NCI-H2081 (cell line): ENCODE measurements at places on chromosomes 3 and 15.

- DNase-seq, result no peak
Observed at GRCh38 chr3:45098310-45098709, 47.9 kb downstream of the CDCP1 start.

DNA sequence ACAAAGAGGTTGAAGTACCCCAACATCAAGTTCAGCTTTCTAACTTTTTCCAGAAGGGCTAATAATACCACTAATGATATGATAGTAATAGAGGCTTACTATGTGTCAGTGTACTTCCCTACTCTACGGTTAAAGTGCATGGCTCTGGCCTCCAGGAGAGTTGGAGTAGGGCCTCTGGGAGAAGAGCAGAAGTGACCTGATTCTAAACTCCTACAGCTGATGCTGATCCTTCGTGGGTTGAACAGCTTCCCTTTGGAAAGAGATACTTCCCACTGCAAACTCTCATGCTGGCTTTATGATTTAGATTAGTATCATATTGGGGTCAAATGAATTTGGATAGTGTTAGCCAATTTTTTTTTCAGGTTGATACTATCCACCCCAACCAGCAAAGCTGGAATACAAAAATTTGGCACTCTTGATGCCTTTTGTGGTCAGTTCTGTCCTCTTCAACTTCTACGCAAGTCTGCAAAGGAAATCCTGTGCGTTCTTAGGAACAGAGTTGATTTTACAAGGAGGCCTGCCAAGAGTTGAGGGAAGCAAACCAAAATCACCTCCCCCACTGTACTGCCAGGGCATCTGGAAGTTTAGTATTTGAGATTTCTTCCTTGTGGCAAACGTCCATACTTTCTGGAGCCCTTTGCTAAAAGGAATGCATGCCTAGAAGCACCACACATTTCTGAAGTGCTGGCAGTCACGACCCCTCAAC lies 17.8 kb downstream of the TMEM212 start:
- no peak for DNase-seq

GRCh38 chr3:194781617-194782016 lies 95.9 kb downstream of the FAM43A start:
- no peak for DNase-seq

DNA sequence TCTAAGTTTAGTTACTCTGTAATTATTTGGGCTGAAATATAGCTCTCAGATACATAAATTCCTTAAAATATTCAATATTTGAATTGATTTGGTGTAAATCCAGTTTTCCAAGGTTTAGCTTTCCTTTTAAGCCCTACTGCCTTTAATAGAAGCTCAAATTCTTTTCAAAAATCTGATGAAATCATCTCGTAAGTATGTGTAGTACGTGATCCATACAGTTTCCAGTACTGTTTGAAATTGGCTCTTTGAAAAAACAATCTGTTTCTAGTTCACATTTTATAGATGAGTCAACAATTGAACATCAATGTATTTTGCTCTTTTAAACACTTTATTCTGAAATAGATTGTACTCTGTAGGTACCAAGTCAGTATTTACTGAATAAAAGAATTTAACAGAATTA lies 84.2 kb downstream of the LRRC49 start:
- no peak for DNase-seq

GRCh38 chr3:130851277-130851676 lies 42.6 kb upstream of the ATP2C1 start:
- DNase-seq, result no peak

DNA sequence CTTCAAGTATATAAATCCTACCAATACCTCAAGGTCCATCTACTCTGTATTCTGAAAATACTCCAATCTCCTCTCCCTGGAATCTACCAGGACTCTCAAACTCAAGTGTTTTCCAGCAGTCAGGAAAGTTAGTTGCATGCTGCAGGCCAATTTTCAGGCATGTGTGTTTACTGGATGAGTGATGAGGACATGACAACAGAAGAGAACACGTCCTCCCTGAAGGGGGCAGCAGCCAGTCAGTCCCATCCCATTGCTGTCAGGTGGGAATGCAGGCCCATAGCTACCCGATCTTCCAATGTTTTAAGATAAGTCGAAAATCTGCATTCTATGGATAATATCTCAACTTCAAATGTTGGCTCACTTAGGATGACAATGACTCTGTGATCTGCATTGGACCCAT lies 496.2 kb downstream of the FHIT start:
- DNase-seq, result no peak

DNA sequence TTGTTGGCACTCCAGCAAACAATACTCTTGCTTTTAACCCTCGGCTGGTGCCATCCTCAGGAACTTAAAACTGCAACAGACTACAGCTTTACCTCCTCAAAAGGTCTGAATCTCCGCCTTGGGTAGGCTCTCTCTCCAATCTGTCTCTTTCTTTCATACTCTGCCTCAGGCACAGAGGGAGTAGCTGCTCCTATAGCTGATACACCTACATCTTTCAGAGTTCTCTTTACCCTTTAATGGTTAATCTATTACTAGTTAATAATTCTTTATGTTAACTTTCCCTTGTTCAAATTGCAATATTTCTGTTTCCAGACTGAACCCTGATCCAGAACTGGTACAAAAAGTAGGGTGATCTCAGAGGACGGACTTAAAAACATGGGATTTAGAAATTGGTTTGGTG lies 66.2 kb downstream of the MAP4 start:
- no peak for DNase-seq

- no peak for DNase-seq
Observed at GRCh38 chr3:4413467-4413866, 53.6 kb downstream of the SUMF1 start.

DNA sequence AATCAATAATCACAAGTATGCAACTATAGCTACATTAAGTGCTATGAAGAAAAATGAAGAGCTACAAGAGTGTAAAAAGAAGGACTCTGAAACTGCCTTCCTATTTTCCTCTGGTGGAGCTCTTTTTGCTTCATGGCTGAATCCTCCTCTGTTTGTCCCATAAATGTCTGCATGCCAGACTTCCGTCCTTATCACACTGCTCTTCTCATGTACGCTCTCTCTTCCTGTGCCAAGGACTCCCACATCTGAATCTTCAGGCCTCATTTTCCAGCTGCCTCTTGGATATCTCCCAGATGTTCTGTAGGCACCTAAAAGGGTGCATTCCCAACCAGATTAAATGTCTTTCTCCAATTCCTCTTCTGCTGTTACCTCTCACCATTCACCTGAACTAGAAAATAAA lies 123.7 kb downstream of the MECOM start:
- no peak for DNase-seq

DNA sequence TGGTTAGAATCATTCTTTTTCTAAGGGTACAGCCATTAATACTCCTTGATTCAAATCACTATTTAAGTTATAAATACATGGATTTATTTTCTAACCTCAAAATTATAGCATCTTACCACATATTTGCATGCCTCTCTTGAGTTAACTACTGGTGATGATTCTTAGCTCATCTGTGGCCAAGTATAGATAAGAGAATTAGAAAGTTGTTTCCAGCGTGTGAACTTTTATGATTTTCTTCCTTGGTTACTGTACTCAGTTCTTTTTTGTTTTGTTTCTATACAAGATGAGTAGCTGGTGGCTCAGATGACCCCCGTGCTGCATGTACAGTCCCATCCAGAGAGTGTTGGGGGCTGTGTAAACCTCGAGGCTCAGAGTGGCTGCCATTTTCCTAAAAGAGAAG lies 124.6 kb downstream of the IGF1R start:
- no peak for DNase-seq

GRCh38 chr3:38131621-38132369 lies 5.1 kb downstream of the ACAA1 start:
- no peak for DNase-seq
